Activated T-helper 1 cell treated with anti-CD3 and anti-CD28 coated beads, Interleukin-2, amount 50 U/mL, for 16 hours (primary cell): ENCODE measurements at places on chromosomes 6 and 20.

GRCh38 chr6:139356924-139357323, 17.5 kb downstream of the CITED2 start:
- DNase-seq = no peak

GRCh38 chr6:154582696-154583095, 72.2 kb upstream of the CNKSR3 start:
- no peak for DNase-seq

DNA sequence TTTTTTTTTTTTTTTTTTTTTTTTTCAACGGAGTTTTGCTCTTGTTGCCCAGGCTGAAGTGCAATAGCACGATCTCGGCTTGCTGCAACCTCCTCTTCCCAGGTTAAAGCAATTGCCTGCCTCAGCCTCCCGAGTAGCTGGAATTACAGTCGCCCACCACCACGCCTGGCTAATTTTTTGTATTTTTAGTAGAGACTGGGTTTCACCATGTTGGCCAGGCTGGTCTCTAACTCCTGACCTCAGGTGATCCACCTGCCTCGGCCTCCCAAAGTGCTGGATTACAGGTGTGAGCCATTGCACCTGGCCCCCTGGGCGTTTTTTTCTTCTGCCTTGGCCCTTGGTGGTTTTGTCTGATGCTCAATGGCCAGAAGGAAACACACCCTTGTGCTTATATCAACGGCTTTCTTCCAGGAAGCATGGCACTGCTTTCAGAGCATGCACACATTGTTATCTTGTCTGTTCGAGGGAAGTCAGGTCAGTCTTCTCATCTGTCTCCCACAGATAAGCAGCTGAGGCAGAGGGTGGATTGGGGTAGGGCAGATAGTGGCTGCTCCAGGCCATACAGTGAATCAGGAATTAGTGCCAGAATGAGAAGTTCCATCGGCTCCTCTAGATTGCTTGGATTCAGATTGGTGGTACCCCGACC, 203.1 kb downstream of the TSHZ2 start:
- DNase-seq = no peak

- DNase-seq = no peak
Observed at GRCh38 chr20:25012616-25013189, 20.2 kb upstream of the APMAP start.

DNA sequence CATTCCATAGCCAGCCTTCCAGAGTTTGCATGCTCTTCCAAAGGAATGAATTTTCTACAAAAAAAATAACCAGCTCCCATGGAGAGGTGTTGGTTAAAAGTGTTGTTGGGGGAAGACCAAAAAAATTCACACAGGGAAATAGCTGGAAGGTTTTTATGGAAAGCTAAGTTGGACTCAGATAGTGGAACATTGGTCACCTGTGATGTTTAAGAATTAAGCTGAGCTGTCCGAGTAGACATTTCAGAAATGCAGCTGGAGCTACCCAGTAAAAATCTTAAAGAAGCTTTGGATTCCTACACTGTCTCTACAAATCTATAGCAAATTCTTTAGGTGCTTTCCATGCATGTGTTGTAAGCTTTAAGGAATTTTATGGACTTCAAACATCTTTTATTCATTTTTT, 155.5 kb downstream of the THBS2 start:
- DNase-seq = no peak
